Activated naive CD8-positive, alpha-beta T cell treated with anti-CD3 and anti-CD28 coated beads for 36 hours (primary cell): ENCODE measurements at places on chromosomes 5 and 9. TPM values are rescaled to one million over a fixed set of nuclear protein-coding genes. Genes with fewer than 3 reads are reported as not detected.

DNA sequence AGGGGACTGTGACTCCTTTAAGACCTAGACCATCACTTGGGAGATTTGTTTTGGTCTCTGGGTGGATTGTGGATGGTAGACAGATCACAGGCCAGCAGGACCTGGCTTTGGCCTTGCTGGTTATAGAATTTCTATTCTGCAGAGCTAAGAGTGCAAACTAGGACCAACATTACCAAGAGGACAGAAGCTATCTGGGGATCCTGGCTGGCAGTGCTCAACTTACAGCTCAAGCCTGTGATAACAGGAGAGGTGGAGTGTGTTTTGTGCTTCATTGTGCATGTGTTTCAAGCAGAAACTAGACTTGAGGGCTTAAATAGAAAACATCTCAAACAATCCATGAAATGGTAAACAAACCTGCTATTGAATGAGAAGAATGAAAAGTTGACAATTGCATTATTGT is 106.7 kb downstream of the ZNF462 start:
- no peak for DNase-seq

GRCh38 chr5:77709993-77710685 is 66.0 kb downstream of the TBCA start:
- DNase-seq: no peak

DNA sequence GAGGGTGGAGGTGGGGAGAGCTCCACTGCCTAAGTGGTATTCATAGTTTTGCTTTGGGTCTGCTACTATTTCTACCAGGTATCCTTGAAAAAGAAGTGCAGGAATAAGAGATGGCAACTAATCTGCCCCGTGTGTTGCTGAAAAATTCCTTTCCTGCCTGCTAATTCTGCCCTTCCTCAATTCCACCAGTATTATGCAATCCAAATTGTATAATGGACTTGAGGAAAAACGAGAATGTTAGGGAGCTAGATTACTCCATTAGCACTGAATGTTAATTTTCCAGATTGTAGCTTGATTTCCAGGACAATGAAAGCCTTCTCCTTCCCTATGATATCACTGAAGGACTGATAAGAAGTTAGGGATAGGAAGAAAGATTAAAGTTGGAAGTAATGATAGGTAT is 16.9 kb downstream of the ADAM19 start:
- DNase-seq: no peak

DNA sequence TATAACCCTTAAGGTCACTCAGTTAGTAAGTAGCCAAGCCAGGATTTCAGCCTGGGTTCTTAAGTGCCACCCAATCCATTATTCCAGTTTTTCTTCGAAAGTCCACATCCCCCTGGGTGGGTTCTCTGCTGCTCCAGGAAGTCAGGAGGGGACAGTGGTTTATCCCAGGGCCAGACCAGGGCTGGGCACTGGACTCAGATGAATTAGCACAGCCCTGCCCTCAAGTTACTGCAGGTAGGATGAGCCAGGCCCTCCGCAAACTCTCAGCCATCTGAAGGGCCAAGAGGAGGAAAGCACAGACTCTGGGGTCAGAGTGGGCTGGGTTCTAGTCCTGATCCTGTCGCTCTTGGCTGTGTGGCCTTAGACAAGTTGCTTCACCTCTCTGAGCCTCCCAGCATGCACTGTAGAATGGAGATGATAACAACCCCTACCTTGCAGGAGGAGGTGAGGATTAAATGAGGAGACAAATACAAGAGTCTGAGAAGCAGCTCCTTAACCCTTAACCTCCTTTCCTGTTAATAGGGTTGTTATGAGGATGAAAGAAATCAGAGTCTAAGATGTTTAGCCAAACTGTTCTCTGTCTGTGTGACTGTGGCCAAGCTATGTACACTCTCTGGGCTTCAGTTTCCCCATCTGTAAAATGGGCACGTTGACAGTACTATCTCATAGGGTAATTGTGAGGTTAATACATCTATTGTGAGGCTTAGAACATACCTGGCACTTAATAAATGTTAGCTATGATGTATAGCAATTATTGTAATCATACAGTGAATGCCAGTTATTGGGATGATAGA is 6.8 kb upstream of the NEURL1B start:
- DNase-seq: no peak

DNA sequence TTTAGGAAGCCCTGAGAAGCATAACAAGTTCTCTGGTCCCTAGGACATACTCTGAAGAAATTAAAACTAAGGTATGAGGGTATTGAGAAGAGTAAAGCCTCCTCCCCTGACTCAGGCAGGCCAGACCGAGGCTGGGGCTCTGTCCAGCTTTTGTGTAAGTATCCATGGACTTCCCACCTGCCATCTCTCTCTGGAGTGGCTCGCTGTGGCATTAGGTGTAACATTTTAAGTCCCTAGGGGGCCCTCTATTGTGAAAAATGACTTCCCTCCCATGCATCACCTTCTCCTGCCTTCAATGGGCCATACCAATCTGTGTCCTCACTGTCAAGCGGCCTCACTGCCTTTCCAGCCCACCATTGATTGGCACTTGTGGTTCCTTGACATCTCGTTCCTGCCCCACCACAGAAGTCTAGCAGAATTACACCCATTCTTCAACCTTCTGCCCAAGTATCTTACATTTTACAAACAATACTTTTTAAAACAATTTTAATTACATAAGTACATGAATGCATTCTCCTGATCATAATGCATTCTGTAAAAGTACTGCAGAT is 205.5 kb downstream of the SLIT3 start:
- DNase-seq: no peak

Gene GABRG2
- total RNA-seq: not detected

DNA sequence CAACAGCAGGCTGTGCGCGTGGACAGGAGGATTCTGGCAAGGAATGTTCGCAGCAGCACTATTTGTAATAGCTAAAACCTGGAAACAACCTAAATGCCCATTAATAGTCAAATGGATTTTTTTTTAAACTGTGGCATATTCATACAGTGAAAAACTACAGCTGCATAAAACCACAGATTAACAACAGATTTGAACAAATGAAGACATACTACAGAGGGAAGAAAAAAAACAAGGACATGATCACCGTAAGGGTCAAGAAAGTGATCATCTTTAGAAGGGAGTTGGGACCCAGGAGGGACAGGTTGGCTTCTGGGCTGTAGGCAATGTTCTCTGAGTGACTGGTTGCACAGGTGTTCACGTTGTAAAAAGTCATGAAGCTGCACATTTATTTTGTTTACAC is 1.2 kb upstream of the TMOD1 start:
- DNase-seq: no peak

Gene SEMA5A
- total RNA-seq: not detected

DNA sequence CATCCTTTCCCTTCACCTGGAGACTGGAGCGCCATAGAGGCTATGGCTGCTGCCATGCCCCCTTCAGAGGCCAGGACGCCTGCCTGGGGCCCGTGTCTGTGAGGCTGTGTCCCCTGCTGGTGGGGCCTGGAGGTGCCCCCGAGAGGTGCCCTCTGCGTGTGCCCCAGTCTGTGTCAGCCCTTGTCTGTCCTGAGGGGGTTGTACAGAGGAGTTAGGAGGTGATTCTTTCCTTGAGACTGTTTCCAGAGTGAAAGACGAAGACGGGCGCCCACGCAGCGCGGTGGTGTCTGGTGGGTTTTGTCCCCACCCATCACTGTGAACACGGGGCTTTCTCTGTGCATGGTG is 24.6 kb downstream of the TRAF2 start:
- no peak for DNase-seq

Gene DMRT3
- not detected for total RNA-seq

Gene THBS4
- total RNA-seq: 0.41 TPM

GRCh38 chr5:36305571-36306326 is 4.0 kb upstream of the RANBP3L start:
- peak; percentile 26 for DNase-seq

GRCh38 chr5:65034029-65034812 is 265.5 kb downstream of the CWC27 start:
- no peak for DNase-seq

- DNase-seq: no peak
These were observed 8.0 kb downstream of the NR5A1 start for GRCh38 chr9:124499216-124499615.

DNA sequence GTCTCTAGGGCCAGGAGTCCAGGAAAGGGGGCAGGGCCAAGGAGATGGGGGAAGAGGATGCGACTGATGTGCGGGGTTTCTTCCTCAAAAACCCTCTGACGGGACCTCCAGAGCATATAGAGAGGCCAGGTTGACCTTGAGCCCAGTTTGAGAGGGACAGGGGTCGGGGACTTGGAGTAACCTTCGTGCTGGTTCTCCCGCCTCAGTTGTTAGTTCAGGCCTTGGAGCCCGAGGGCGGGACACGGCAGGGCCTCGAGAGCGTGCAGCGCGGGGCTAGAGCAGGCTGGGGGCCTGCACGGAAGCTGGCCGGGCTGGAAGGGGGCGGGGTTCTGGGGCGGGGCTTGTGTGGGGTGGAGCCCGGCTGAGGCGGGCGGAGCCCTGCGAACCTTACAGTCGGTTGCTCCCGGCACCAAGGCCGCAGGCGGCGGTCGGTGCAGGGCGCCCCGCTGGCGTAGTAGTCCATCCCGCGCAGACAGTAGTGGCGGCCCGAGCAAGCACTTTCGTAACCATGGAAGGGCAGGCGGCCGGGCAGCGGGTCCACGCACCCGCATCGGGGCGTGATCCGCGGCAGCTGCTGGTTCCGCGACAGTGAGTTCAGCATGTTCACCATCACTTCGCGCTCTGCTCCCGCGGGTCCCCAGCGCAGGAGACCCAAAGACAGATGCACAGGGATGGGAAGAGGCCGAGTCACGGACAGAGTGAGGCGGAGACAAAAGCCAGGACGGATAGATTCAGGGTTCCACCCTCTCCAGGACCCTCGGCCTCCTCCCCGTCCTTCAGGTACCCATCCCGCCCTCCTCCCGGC is 4.0 kb upstream of the MYORG start:
- peak; percentile 80 for DNase-seq

- peak; percentile 56 for DNase-seq
These were observed 1.4 kb downstream of the MLLT3 start for GRCh38 chr9:20620650-20621470.

DNA sequence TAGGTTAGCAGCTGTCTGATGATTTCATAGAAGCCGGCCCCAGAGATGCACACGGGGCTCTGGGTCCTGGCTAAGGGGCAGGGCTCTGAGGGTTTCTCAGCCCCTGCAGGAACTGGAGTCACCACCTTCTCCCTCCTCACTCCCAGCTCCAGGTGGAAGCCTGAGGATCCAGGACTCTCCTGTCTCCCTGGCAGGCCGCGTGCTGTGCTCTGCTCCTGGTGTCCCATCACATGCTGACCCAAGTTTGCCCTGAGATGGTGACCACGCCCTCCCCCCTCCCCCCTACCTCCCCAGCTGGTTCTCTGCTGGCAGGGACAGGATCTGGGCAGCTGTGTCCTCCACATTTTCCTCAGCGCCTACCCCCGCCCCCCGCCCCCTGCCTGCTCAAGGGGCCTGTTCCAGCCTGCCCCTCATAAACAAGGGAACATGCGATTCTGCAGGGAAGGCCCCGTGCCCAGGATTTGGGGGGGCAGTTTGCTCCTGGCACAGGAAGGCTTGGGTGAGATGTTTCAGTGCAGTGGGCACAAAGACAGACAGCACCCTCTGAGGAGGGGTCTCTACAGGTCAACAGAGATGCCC is 87.4 kb downstream of the PSD2 start:
- no peak for DNase-seq

DNA sequence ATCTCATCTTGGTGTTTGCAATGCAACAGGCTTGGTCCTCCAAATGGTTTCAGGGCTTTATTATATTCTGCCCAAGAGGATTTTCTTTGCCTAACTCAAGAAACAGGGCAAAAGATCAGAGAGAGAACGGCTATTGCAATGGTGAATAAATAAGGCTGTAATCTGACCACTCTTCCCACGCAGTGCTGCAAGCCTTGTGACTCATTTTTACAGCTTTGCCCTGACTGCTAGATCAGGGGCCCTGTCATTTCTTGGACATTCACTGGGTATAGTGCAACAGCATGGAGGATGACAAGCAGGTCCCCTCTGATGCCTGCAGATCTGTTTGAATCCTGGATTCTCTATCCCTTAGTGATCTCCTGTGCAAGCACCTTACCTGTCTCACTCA is 459.1 kb downstream of the EBF1 start:
- DNase-seq: no peak

DNA sequence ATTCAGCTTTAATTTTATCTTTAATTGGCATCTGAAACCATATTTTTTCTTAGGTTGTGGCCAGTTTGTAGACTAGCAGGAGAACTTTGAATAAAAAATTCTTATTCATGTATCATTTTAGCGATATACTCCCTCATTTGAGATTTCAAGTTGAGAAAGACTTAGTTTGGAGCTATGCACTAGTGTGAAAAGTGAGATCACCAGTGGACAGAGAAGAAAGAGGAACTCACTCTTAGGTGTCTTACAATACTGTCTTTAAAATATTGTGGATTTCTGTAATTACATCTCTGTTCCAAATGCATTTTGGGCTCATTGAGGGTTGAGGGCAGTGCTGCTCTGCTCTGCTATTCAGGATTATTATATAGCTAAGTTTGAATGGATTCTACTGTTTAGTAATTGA is 54.7 kb downstream of the NAA35 start:
- DNase-seq: no peak

- DNase-seq: no peak
These were observed 330.1 kb downstream of the ADAMTS6 start for GRCh38 chr5:65151614-65152013.

DNA sequence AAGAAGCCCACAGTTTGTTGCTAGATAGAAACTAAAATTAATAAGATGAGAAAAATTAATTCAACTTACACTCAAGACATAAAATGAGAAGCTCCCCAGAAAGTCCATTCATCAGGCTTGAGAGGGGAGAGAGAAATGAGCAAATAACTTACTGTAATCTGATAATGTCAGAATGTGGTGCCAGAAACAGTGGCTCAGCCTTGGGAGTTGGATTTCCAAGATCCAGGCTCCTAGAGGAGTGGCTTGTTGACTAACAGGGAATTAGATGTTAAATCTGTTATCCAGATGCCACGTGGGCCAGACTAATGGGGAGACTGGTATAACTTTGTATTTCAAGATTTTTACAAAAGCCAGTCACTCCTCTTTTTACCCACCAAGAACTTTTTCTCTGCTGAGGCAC is 458.2 kb downstream of the GADD45G start:
- no peak for DNase-seq

Gene NR2F1
- not detected for total RNA-seq

DNA sequence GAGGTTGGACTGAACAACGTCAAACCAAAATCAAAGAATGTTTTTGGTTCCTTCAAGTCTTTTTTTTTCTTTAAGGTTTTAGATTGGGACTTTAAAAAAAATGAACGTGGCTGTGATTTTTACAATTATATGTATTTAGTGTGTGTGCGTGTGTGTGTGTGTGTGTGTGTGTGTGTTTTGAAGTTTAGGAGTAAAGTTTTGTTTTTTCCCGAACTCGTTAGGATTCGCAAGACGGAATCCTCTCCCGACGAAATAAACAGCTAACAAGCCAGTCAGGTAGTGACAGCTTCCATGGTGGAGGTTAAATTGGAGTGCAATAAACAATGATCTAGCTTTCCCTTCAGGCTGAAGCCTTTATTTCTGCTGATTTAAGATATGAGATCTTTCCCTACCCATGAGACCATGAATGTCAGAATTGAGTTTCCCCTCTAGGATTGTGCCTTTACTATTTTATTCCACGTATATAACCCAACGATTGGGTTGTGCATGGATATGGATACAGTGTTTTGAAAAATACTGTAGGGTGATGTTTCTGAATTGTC is 1.2 kb downstream of the KIAA1958 start:
- no peak for DNase-seq

GRCh38 chr5:126100767-126101166 is 322.4 kb upstream of the GRAMD2B start:
- DNase-seq: no peak

- DNase-seq: no peak
These were observed 380.3 kb downstream of the SEMA5A start for GRCh38 chr5:9165546-9165945.
